Activated CD4-positive, alpha-beta T cell treated with anti-CD3 and anti-CD28 coated beads, Interleukin-2, amount 10 ng/mL, durations not matched to agents 7 days and 5 days (primary cell): ENCODE measurements at places on chromosomes 6 and 20. TPM values are rescaled to one million over a fixed set of nuclear protein-coding genes. Genes with fewer than 3 reads are reported as not detected.

- H3K4me3 ChIP-seq = no peak overlapping the region
- peaks cover 52% of the 10 kb centered on the region for H3K36me3 ChIP-seq
- no peak overlapping the region for H3K27ac ChIP-seq
- no peaks in the 10 kb centered on the region for H3K27me3 ChIP-seq
Observed at GRCh38 chr6:130105996-130106704, 87.8 kb downstream of the L3MBTL3 start.

GRCh38 chr20:49424536-49424935 is 57.9 kb downstream of the KCNB1 start:
- no peaks in the 10 kb centered on the region for H3K4me1 ChIP-seq
- no peak overlapping the region for H3K4me3 ChIP-seq
- DNase-seq = no peak
- no peaks in the 10 kb centered on the region for H3K36me3 ChIP-seq
- H3K27me3 ChIP-seq = peaks cover 38% of the 10 kb centered on the region

DNA sequence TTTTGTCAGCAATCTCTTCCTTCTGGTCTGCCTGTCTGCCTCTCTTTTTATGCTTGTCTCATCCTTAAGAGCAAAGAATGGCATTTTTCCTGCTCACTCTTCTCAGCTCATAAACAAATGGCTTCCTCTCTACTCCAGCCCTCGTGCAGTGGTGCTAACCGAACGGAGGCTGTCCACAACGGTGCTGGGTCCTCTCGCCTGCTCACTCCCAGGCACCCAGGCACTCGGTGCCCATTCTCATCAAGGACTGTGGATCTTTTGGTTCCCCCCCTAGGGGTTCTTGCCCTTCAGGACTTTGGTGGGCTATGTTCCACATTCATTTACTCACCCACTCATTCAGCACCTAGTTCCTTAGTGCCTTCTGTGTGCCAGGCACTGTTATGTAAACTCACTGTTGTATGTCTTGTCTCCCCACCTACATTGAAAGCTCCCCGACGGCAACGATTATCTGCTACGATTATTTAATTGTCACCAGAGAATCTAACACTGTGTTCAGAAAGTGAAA is 113.9 kb downstream of the FYN start:
- H3K27me3 ChIP-seq = no peaks in the 10 kb centered on the region
- peaks cover 44% of the 10 kb centered on the region for H3K36me3 ChIP-seq

DNA sequence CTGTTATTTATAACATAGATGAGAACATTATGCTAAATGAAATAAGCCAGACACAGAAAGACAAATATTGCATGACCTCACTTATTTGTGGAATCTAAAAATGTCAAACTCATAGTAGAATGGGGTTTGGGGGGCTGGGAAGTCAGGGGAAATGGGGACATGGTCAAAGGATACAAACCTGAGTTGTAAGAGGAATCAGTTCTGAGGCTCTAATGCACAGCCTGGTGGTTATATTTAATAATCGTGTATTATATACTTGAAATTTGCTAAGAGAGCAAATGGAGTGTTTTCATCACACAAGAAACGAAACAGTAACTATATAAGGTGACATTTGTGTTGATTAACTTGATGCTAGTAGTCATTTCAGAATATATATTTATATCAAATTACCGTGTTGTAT is 40.8 kb upstream of the GFOD1 start:
- no peaks in the 10 kb centered on the region for H3K36me3 ChIP-seq
- peaks cover 14% of the 10 kb centered on the region for H3K4me1 ChIP-seq
- H3K4me3 ChIP-seq = no peak overlapping the region
- no peak for DNase-seq

GRCh38 chr6:148814082-148814790 is 67.4 kb downstream of the UST start:
- H3K4me1 ChIP-seq = no peaks in the 10 kb centered on the region
- H3K27ac ChIP-seq = no peak overlapping the region
- no peak for DNase-seq
- H3K4me3 ChIP-seq = no peak overlapping the region
- H3K27me3 ChIP-seq = no peaks in the 10 kb centered on the region

GRCh38 chr6:166115609-166116008 is 52.0 kb downstream of the TBXT start:
- no peaks in the 10 kb centered on the region for H3K4me1 ChIP-seq
- H3K27me3 ChIP-seq = peaks cover 2% of the 10 kb centered on the region
- no peaks in the 10 kb centered on the region for H3K36me3 ChIP-seq
- no peak overlapping the region for H3K4me3 ChIP-seq
- H3K27ac ChIP-seq = no peak overlapping the region

DNA sequence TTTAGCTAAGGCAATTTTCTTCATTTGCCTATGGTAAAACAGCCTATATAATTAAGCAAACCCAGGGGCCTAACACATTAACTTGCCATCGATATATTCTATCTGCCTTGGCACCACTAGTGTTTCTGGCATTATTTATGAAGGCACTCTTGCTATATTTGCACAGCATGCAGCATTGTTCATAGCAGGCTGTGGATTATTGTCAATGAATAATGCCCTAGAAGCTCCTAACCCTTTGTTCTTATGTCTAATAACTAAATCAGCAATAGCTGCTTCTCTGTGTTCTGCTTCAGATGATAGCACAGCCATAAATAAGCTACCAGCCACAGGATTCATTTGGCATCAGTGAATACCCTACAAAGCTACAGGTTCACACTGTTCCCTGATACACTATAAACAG is 254.8 kb upstream of the STXBP5 start:
- H3K4me1 ChIP-seq = peaks cover 12% of the 10 kb centered on the region
- DNase-seq = no peak
- no peak overlapping the region for H3K27ac ChIP-seq
- no peak overlapping the region for H3K4me3 ChIP-seq

The ESR1 gene
- total RNA-seq = 2.2 TPM

The FILIP1 gene
- not detected for total RNA-seq

The EYS gene
- not detected for total RNA-seq

The WFDC12 gene
- not detected for total RNA-seq
